GM04503 (cell line): ENCODE measurements at places on chromosomes 6 and 20.

GRCh38 chr20:17885544-17885943, 83.0 kb downstream of the SNX5 start:
- no peak for DNase-seq

- no peak for DNase-seq
These were observed 714.1 kb downstream of the DHX35 start for GRCh38 chr20:39676241-39676640.

GRCh38 chr6:110332281-110332680, 25.9 kb downstream of the METTL24 start:
- no peak for DNase-seq

DNA sequence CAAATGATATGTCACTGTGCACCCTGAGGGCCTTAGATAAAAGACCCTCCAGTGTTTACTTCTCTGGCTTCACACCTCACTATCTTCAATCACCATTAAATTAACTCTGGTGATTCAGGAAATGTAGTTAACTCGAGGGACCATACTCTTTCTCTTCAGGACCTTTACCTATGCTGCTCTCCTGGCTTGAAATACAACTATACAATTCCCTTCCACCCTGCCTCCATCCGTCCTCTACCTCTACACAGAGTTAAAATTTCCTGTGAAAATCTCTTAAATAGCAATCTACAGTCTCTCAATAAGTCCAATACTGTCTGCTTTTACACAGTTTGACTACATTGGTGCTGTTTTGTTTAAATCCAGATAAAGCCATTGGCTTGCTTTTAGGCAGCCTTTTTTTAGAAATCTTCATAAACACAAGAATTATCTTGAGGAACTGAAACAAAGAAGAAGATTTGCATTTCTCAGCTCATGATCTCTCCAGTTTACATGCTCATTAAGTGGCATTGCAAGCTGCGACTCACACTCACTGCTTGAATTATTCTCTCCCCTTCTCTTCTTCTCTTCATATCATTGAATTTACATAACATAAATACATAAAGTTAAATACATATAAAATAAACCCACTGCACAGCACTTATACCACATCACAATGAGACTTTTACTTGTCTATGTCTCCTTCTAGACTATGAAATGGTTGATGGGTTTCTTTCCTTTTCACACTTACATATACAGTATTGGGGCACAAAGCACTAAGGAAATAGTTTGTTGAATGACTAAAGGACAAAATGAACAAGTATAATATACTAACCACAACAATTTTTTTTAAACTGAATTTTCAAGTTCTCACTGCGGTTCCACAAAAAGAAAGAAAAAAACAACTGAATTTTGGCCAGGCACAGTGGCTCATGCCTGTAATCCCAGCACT, 239.0 kb upstream of the KCNQ5 start:
- no peak for DNase-seq

GRCh38 chr6:135382182-135382628, 115.3 kb downstream of the AHI1 start:
- DNase-seq = no peak

- no peak for DNase-seq
These were observed 777.9 kb downstream of the TENT5A start for GRCh38 chr6:80974579-80974978.

- peak; percentile 34 for DNase-seq
These were observed at the start of gene KIAA0408 for GRCh38 chr6:127459231-127459641. Gene KIAA0408 (minus strand): TSS chr6:127459389. CDS start chr6:127453981, 5,408 bp downstream.

DNA sequence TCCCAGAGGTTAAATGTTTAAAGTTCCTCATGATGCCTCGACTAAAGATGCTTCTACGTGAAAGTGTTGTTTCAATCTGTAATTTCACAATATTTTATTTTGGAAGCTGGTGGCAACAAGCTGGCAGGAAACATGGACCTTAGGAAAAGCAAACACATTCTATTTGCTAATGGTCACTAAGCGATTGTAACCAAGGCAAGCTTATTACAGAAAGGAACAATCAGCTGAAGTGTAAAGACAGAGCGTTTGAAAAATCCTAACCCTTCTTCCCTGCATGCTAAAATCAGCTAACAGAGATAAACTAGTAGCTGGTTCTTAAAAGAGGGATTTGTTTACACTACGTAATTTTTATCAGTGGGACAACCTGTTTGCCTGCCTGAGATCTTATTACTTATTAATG, 50.0 kb downstream of the IL20RA start:
- DNase-seq = no peak

DNA sequence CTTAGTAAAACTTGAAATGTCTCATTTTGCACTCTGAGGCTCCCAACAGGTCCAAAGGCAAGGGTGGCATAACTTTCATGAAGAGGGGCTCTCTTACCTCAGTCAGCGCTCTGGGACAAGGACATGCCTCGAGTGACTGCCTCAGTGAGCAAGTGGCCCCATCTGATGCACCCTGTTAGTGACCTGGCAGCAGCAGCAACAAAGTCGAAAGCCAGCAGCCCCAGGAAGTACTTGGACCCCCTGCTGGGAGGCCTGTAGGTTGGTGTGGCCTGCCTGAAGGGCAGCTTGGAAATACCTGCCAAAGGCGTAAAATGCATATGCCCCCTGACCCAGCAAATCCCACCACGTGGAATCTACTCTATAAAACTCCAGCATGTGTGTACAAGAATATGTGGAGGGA, 13.2 kb downstream of the MAP1LC3A start:
- DNase-seq = no peak

GRCh38 chr20:13322198-13322597, 101.1 kb downstream of the ISM1 start:
- DNase-seq = no peak

DNA sequence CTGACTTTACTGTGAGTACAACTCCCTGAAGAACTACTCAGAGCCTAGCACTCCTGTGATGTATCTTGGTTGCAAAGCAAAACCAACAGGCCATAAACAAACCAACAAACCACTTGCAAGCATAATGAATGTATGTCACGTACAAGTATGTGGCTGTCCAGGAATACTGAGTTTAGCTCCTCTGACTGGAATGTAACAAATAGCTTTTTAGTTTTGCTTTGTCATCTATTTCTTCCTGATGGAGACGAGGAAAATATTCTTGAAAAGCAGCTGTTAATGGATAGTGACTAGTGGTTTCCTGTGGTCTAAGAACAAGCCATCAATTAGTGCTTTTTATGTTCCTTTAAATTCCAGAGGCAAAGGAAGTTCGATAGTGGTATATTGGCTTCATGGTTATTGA, 101.9 kb upstream of the LY86 start:
- DNase-seq = no peak

DNA sequence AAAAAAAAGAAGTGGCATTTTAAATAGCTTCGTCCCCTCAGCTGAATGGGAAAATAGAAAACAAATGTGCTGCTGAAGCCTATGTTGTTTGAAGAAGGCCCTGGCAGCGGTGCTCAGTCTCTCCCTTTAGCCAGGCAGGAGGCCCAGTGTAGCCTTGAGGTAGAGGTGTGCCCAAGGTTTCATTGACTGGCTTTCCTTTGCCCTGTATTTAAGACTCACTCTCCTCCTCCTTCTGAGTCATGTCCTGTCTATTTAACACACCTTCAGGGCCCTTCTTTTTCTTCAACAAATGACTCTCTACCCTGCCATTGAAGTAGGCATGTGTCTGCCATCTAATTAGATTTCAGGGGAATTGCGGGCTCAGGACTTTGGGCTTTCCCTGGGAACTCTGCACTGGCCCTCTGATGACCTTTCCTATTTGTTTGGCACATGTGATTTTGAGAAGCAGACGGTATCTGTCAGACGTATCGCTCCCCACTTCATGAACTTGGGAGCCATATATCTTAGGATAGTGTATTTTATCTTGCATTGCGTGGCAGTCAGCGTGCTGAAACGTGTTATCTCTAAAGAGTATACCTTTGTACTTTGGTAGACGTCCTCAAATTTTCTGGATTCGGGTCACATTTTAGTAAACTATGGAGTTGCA, 4.3 kb downstream of the TJAP1 start:
- no peak for DNase-seq

- DNase-seq = no peak
These were observed 367.9 kb downstream of the PREX1 start for GRCh38 chr20:48459722-48460395.

GRCh38 chr20:34715384-34715783, 11.2 kb downstream of the TP53INP2 start:
- no peak for DNase-seq

- DNase-seq = no peak
These were observed 69.6 kb downstream of the HFE start for GRCh38 chr6:26156850-26157250.

DNA sequence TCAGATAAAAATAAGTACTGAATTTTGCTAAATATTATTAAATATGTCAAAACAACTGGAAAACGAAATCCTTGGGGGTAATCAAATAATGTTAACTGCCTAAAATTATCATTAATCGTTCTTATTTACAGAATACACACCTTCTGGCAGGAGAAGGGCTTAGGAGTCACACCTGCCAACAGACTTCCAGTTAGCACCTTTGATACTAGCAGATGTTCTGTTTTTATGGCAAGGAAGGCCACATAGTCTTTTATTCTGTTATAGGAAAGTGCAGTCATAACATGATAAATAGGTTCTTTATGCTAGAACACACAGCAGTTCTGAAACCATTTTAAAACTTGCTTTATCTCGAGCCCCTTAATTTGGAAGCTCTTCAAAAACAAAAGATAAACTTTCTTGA, 464.1 kb downstream of the UTRN start:
- no peak for DNase-seq

- DNase-seq = peak; percentile 0
These were observed 538 bp upstream of the ZFP64 start for GRCh38 chr20:52191916-52192718.

GRCh38 chr6:56220078-56220477, 27.3 kb downstream of the COL21A1 start:
- DNase-seq = no peak

GRCh38 chr6:35287671-35288396, 9.8 kb upstream of the DEF6 start:
- no peak for DNase-seq

GRCh38 chr20:22791877-22792525, 207.6 kb upstream of the FOXA2 start:
- no peak for DNase-seq

DNA sequence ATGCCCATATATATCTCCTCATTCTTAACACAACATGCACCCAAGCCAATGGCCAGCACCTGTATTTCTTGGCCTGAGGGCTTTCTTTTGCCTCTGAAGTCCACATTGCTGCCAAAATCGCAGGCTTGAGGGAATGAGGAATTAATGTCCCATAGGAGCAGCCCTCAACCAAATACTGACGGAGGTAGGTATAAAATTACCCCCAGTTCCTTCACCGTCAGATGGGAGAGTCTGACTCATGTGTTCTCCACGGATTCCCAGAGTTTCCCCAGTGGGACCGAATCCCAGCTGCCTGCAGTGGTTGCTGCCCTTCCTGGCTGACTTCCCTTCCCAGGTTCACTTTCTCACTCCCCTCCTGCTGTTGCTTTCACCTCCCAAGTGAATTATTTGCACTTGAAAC, 602.2 kb upstream of the NOX3 start:
- no peak for DNase-seq

GRCh38 chr6:107571354-107571753, 81.4 kb downstream of the SOBP start:
- no peak for DNase-seq

DNA sequence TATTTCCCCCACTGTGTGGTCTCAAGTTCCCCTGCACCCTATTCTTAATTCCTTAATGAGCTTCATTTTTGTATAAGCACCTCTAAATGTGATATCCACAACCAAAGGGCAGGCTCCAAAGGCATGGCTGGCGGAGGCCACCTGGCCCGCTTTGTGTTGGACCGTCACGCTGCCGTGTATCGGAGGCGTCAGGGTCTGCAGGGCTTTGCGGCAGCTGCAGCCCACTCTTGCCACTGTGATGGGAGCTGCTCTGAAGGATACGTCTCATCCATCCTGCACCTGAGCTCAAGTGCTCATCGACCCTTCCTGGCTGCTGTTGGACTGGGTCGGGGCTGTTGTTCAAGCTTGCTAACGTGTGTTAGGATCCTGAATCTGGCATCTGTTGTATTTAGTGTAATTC, 177.6 kb downstream of the ARID1B start:
- DNase-seq = no peak

GRCh38 chr20:17524560-17524959, 6.6 kb downstream of the BFSP1 start:
- no peak for DNase-seq

GRCh38 chr20:10427060-10427692, 6.8 kb downstream of the MKKS start:
- no peak for DNase-seq

- no peak for DNase-seq
These were observed 141.7 kb downstream of the F13A1 start for GRCh38 chr6:6178795-6179194.

DNA sequence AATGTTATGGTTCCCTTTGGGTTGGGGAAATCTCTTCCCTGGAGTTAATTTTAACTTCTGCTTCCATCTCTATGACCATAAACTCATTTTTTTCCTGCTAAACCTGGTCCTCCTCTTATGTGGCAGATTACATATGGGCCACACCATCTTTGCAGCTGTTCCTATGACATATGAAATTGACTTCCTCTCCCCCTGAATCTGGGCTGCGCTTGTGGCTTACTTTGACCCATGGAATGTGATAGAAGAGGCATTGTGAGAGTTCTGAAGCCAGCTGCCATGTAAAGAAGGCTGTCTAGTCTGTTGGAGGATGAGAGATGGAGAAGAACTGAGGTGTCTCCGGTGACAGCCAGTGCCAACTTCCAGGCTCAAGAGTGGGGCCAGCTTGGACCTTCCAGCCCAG, 100.1 kb downstream of the CDC5L start:
- DNase-seq = no peak

- no peak for DNase-seq
These were observed 460.3 kb downstream of the UTRN start for GRCh38 chr6:144745439-144745838.

GRCh38 chr6:93047033-93047432, 372.3 kb downstream of the EPHA7 start:
- no peak for DNase-seq

GRCh38 chr20:7967199-7967844, 27.1 kb upstream of the HAO1 start:
- DNase-seq = peak; percentile 77

DNA sequence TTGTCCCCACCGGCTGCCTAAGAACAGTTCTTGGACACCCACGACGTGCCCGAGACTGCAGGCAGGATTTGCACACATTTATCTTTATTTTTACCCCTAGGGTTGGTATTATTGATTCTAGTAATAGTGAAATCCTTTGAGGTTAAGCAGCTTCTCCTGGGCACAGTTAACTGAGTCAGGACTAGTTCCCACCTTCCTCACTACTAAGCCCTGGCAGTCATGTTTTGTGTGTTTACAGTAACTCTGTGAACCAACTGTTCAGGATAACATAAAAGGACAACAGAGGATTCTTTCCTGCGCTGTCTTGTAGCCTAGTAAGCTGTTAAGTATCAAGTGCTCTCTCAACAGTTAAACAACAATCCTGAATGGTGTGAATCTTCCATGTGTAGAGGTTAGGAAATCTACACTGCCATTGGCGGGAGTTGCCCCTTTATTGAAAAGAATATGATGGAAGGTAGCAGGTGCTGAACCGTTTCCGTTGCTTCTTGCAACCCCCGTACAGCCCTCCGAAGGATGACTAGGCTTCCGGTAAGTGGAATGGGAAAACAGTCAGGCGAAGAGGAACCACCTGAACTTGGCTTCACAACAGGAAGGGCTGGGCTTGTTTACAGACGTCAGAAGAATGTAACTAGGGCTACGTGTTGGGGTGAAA, 979 bp upstream of the SOD2 start:
- no peak for DNase-seq
